ENCODE measurements at places on chromosomes 5 and 9.
A peak's percentile ranks its signal among the peaks of the same experiment; 100 is the strongest.

DNA sequence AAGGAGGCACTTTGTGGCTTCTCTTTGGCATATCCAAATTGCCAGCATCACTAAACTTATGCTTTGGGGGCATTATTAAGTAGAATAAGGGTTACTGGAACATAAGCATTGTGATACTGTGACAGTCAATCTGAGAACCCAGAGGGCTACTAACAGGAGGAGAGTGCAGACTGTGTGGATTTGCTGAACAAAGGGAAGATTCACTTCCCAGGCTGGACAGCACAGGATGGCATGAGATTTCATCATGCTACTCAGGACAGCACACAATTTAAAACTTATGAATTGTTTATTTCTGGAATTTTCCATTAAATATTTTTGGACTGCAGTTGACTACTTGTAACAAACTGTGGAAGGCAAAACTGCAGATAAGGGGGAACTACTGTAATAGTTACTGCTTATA lies 212.5 kb downstream of the TMC1 start:
- DNase-seq: no peak

GRCh38 chr9:4984171-4984620 lies 876 bp upstream of the JAK2 start:
- DNase-seq: no peak

DNA sequence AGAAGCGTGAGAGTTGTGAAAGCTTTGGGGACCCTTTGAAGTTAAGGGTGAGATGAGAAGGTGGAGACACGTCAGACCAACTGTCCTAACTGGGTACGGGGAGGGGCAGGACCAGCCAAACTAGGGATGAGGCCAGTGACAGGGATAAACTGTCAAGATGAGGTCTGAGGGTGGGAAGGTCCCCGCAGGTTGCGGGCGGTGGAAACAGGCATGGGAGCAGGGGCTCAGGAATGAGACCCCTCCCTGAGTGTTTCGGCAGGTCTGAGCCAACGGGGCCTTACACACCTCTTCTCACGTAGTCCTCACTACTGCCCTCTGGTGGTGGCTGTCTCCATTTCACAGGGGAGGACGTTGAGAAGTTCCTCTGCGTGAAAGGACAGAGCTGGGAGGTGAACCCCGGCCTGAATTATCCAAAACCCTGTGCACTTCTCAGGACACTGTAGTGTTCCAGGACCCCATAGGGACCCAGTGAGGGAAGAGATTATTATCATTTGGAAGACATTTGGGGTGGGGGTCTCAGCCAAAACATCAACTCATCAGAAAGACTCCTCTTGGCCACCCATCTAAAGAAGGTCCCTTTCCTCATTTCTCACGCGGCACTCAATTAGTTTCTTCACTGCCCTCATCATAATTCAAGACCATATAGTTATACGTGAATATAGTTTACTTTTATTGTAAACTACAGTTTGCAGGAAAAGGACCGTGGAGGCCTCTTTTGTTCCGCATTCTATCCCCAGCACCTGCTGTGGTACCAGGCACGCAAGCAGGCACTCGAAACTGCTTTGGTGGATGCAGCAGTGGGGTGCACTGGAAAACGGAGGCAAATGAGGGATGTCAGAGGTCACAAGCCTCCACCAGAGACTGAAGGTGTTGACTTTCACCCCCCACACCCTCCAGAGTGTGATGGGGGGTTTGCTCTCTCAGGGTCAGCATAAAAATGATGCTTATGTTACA lies 21.7 kb upstream of the NANS start:
- peak; percentile 96 for DNase-seq

GRCh38 chr5:16674750-16675149 lies 58.0 kb upstream of the RETREG1 start:
- DNase-seq: no peak

DNA sequence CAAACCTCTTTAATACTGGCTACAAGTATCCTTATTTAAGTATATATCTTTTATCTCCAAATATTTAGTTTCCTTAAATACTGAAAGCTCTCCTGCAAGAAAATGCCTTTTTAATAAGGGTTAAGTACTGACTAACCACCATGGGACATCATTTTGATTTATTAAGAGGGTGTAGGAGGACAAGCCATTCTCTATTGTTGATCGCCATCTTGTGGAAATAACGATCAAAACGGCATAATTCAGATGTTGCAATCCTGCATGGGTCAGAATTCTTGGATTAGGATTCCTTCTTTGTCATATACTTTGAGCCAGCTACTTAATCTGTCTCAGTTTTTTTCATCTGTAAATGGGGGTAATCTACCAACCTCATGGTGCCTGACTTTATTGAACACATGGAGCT lies 28.7 kb upstream of the C5orf46 start:
- no peak for DNase-seq

GRCh38 chr5:113330533-113331208 lies 104.1 kb downstream of the TSSK1B start:
- no peak for DNase-seq

- no peak for DNase-seq
Measured at GRCh38 chr9:128190013-128190412, 1.4 kb downstream of the CIZ1 start.

DNA sequence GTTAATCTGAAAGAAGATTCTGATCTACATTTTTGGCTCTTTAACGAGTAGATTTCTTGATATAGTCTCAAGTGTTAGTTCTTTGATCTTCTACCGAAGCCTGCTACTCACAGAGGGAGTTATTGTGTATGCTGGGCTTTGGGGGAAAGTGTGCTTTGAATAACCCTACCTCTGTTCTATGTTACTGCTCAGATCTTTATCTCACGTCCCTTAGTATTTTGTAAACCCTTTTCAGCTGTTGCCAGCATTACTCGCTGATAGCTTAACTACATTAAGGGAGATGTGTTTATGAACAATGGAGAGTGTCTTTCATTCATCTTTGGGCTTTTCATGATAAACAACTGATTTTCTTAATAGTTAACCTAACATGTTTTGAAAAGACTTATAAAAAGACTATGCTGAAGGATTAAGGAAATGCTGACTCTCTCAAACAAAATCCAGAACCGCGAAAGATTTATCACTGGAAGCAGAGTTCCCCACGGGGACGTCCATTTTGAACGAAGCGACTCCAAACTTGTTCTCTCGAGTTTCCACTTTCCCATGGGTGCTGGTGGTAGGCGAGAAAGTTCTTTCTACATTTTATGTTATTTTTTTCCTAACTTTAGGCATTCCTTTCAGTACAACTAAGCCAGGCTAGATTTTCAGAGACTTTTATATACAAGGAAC lies 27.9 kb upstream of the ALDH1A1 start:
- DNase-seq: no peak

DNA sequence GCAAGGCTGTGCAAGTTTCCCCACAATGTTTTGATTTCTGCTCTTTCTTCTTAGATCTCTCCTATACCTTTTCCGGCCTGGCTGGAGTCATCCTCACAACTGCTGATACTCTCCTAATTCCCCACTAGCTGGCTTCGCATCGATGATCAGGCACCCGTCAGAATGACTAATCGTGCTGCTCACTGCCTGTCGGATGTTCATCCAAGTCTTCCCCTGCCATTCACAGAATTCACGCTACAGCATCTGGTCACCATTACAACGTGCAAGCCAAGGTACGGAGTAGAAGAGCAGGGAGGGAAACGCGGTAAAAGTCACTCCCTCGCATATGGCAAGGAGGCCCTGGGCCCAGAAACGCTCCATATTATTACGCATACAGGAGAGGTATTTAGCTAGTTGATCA lies 35.1 kb downstream of the CDH10 start:
- DNase-seq: no peak

- no peak for DNase-seq
Measured at GRCh38 chr5:171593401-171593800, 174.0 kb downstream of the FGF18 start.

DNA sequence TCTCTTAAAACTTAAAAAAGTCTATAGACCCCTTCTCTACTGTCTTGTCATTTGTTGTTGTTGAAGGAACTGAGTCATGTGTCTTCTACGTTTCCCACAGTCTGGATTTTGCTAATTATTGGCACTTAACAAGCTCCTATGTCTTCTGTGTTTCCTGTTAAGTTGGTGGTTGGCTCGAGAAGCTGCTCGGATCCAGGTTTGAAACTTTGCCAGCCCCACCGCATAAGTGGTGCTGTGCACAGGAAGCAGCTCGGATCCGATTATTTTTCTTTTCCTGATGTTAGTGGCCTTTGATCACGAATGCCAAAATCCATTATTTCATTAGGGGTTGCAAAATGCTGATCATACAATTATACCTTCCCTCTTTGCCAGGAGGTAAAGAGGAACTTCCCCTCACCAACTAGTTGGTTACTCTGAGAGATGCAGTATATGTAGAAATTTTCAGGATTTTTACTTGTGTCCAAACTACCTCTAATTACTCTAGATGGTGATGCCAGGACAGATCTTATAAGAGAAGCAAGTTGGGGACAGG lies 186.5 kb downstream of the NSG2 start:
- no peak for DNase-seq

DNA sequence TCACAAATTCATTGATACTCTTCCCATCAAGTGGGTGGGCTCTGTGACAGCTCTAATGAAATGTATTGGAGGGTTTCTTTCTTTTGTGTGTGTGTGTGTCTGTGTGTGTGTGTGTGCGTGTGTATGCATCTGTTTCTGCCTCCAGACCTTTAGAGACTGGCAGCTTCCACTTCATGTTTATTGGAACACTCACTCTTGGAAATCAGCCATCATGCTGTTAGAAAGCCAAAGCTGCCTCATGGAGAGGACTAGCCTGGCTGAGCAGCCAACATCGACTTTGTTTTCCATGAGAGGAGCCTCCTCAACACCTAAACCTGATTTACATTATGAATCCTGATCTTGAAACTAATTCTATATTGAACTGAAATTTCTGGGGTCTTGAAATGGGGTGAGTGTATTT lies 128.5 kb upstream of the FAM174A start:
- DNase-seq: no peak

DNA sequence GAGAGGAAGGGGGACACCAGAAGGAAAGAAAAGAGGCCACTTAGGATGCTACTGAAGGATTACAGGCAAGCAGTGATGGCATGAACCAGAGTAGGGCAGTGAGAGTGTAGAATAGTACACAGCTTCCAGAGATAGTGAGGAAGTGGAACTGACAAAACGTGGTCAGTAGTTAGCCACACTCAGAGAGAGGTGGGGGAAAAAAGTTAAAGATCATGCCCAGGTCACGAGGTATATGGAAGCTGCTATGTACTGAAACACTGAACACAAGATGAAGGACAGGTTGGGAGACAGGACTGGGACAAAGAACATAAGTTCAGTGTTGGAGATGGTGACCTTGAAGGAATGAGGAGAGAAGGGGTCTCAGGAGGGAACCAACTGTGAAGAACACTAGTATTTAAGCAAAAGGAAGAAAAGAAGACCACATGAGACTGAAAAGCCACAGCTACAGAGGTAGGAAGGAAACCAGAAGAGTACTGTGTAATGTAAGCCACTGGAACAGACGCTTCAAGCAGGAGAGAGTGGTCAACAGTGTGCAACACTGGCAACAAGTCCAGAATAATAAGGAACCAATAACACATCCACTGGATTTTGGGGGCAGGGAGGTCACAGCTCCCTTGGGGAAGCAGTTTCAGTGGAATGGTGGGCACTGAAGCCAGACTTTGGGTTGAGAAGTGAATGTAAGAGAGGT lies 45.5 kb downstream of the ELL2 start:
- no peak for DNase-seq

DNA sequence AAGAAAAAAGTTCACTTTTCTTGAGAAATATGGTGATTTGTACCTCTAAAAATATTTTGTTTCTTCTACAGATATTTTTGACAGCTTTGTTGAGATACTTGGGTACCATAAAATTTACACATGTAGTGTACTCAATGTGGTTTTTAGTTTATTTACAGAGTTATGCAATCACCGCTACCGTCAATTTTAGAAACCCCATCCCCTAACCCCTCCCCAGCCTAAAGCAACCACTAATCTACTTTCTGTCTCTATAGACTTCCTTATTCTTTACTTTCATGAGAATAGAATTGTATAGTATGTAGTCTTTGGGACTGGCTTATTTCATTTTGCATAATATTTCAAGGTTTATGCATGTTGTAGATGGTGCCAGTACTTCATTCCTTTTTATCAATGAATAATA lies 45.0 kb upstream of the TDRD7 start:
- no peak for DNase-seq

GRCh38 chr5:159184858-159185381 lies 24.4 kb downstream of the RNF145 start:
- DNase-seq: peak; percentile 19

GRCh38 chr5:122607818-122608217 lies 167.1 kb upstream of the SNX2 start:
- no peak for DNase-seq

DNA sequence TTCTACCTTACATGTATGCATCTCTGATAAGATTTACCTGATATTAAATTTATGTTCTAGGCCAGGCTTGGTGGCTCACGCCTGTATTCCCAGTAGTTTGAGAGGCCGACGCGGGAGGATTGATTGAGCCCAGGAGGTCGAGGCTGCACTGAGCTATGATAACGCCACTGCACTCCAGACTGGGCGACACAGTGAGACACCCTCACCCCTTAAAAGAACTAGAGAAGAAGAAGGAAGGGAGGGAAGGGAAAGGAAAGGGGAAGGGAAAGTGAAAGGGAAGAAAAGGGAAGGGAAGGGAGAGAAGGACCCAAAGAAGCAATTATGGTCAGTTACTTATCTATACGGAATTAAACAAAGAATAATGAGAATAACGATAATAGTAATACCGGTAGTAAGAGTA lies 1.2 kb upstream of the RFK start:
- no peak for DNase-seq

DNA sequence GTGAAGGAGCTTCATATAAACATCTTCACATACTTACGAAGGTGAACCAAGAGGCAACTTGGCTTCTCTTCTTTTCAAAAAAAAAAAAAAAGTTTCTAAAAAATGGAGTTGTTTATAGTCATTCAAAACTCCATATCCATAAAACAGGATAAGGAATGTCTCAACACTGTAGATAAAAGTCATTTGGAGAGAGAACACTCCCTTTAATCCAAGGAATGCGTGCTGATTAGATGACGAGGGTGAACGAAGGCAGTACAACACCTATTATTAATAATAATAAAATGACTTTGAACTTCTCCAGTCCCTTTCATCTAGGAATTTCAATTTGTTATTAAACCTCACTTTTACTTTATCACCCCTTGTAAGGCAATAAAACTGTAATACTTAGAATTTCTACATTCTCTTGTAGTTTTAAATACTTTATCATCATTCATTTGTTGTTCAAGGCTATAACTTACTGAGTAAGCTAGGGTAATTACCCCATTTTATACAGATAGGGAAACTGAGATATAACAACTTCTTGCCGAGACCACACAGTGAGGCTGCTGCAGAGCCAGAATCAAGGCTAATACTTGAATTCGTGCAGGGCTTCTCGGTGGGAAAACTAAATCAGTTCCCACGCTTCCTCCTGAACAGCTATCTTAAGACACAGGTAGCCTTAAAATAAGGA lies 377.1 kb downstream of the EFNA5 start:
- no peak for DNase-seq
